ENCODE measurements at places on chromosomes 5 and 9. TPM values are rescaled to one million over a fixed set of nuclear protein-coding genes. Genes with fewer than 3 reads are reported as not detected.

The IDNK gene
- 2.8 TPM for total RNA-seq

The HRCT1 gene
- not detected for total RNA-seq

The ATP10B gene
- total RNA-seq, result 0.15 TPM

The C5orf52 gene
- total RNA-seq, result not detected

The OR1Q1 gene
- not detected for total RNA-seq

The TRIM7 gene
- total RNA-seq, result not detected

The RASGRF2 gene
- 0.82 TPM for total RNA-seq

The INSL4 gene
- not detected for total RNA-seq

The CD74 gene
- total RNA-seq, result 12.4 TPM

The TAS2R1 gene
- total RNA-seq, result not detected

The RGMB gene
- 60.2 TPM for total RNA-seq

The ABHD17B gene
- 44.9 TPM for total RNA-seq

The DNAH5 gene
- total RNA-seq, result 2.5 TPM

The TLX3 gene
- total RNA-seq, result not detected

The EIF4E1B gene
- 1.1 TPM for total RNA-seq

The SLCO6A1 gene
- total RNA-seq, result 3.1 TPM

The SPATA31A3 gene
- not detected for total RNA-seq

The PPIP5K2 gene
- 68.0 TPM for total RNA-seq

The ELAVL2 gene
- 4.7 TPM for total RNA-seq

The STARD4 gene
- total RNA-seq, result 38.6 TPM

The CCDC187 gene
- total RNA-seq, result 0.11 TPM

The SPAG8 gene
- total RNA-seq, result 1.7 TPM

The NUDT12 gene
- total RNA-seq, result 15.3 TPM

The SLC24A2 gene
- 0.88 TPM for total RNA-seq

The UAP1L1 gene
- 5.5 TPM for total RNA-seq

The IL3 gene
- total RNA-seq, result not detected

The FOXD4L5 gene
- 0.23 TPM for total RNA-seq

The C9 gene
- not detected for total RNA-seq

The SLC25A2 gene
- total RNA-seq, result 0.50 TPM

The IPPK gene
- 6.0 TPM for total RNA-seq

The PHF2 gene
- total RNA-seq, result 17.1 TPM

The SPINK6 gene
- total RNA-seq, result not detected

The HTR1A gene
- total RNA-seq, result not detected

The LCN15 gene
- total RNA-seq, result 1.2 TPM

The GAS1 gene
- total RNA-seq, result 6.3 TPM

The FASTKD3 gene
- total RNA-seq, result 6.8 TPM

The TPPP gene
- 0.22 TPM for total RNA-seq

The MLANA gene
- not detected for total RNA-seq

The RMI1 gene
- total RNA-seq, result 27.1 TPM

The DMGDH gene
- 4.7 TPM for total RNA-seq

The ARHGEF39 gene
- total RNA-seq, result 36.4 TPM

The FYB1 gene
- total RNA-seq, result not detected

The OGN gene
- not detected for total RNA-seq

The GFI1B gene
- 0.67 TPM for total RNA-seq

The OBP2B gene
- total RNA-seq, result not detected

The C1QTNF2 gene
- total RNA-seq, result 0.11 TPM

The DND1 gene
- 0.28 TPM for total RNA-seq

The LVRN gene
- total RNA-seq, result 0.09 TPM

The MAMDC4 gene
- 13.1 TPM for total RNA-seq

The PLPP7 gene
- 2.8 TPM for total RNA-seq

The FRRS1L gene
- 1.8 TPM for total RNA-seq
